ENCODE measurements at places on chromosomes 16 and 17.

- no peak for DNase-seq
These were observed 593.5 kb upstream of the SOX9 start for GRCh38 chr17:71527311-71527710.

DNA sequence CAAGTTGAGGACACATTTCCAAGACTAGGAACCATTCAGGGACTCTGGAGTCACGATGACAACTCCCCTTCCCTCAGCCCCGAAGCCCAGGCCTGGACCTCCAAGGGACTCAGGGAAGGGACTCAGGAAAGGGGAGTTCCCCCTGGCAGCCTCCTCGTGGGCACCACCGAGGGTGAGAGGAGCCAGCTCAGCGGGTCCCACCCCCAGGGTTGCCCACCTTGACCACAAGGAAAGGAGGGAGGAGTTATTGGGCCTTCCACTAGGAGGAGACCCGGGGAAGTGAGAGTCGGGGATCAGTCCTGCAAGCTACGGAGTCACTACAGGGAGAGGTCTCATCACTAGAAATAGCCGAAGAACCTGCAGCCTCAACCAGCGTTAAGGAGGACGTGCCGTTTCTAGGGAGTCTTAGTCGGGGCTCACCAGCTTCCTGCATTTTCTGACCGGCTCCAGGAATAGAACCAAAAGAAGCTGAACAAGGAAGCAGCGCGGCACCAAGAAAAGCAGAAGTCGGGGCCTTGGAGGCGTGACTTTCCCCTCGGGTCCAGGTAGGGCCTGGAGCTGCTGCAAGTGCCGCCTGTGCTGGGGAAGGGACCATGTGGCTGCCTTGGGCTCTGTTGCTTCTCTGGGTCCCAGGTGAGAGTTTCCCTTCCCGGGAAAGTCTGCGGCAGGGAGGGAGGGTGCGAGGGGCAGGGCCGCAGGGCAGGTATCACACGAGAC lies at the start of gene CD300A:
CD300A (plus strand) TSS at position 524 of the 717 bp plus-strand sequence; CDS start at position 594, 70 bp downstream.
- no peak for DNase-seq

- DNase-seq: no peak
These were observed 953.5 kb downstream of the CDH11 start for GRCh38 chr16:64168371-64168770.

DNA sequence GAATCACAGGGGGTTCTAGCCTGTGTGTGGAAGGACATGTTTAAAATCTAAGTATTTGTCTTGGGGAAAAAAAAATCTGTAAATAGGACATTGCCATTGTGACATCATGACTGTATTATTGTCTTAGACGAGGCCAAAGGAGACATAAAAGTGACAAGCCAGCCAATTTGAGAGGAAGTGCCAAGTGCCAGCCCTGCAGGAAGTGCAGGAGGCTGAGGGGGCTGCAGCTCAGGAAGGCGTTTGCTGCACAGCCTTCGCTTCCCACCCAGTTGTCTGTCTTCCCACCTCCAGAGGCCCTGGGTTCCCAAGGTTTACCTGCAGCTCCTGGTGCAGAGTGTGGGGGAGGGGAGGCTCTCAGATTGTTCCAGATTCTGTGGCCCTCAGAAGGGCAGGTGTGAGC lies 1.3 kb downstream of the ADCY7 start:
- DNase-seq: no peak

DNA sequence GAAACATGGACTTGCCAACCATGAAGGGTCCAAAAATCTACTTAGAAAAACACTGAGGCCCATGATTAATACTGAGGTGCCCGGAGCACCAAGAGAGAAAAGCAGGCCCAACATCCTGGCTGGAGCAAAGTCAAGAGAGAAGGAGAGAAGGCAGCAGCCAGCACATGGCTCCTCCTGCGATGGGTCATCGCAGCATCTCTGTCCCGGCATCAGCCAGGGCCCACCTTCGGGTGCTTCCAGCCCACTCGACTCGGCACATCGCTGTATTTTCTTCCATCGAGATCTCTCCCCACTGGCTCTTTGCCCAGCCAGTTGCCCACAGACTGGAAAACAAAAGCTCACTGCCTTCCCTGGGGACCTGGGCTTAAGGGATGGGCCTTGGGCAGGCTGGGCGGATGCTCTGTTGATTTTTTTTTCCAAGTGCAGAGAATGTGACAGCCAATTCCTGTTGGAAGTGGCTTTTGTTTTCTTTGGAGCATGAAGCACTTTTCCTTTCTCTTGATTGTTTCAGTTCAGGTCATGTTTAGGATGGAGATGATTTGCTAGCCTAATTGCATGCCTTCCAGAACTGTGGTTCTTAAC lies 58.1 kb downstream of the CYB5B start:
- no peak for DNase-seq

DNA sequence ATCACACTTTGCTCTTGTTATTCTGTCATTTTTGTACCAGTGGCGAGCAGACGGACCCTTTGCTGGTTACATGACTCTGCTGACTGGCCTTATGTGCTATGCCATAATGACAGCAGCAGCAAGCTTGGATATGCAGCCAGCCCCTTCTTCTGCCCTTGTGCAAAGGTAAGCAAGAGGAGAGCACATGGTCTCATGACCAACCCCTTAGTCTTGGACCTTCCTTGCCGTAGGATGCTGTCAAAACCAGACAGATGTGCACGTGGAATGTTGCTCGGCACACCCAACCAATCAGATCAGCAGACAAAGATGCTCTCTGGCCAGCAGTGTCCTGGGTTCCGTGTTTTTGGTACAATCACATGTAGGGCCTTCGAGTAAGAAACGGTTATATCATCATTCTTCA lies 4.8 kb upstream of the N4BP1 start:
- DNase-seq: no peak
